ENCODE measurements at places on chromosomes 11 and 22.

DNA sequence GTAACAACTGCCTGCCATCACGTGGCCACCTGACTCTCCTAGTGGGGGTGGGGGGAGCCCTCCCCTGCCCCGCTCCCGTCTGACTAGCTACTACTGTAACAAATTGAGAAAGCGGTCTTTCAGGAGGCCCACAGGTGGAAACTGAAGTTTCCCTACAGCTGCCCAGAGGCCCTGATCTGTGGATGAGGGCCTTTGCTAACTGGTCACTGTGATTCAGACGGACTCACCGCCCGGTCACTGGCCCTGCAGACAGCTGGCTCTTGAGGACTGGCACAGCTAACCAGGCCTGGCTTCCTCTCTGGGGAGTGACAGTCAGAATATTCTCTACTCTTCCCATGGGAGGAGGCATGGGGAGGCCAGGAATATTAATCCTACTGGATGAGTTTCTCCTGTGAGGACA lies 116.8 kb downstream of the ARHGAP8 start:
- DNase-seq: no peak

DNA sequence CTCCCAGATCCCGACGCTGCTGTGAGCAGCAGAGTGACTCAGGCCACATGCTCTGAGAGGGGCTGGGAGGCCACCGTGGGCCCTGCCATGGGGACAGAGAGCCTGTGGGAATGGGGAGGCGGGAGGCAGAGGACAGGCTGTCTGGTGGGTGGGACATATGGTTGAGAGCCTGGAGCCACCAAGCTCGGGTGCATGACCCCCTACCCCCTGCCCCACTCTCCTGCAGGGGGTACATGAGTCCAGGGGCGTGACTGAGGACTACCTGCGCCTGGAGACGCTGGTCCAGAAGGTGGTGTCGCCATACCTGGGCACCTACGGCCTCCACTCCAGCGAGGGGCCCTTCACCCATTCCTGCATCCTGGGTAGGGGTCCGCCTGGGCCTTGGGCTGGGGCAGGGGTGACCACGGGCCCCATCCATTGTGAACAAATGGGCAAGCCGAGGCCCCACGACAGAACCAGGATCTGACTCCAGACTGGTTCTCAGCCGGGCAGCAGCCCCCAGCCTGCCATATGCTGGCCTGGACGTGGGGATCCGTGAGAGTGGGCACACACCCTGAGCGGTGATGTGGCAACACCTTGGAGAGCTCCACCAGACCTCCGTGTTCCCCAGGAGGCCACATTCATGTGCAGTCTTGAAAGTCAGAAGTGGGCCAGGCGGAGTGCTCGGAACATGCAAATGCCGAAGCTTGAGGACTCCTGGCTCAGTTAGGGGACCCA lies 17.4 kb upstream of the ARHGAP8 start:
- no peak for DNase-seq

GRCh38 chr11:86149792-86150191 lies 80.9 kb upstream of the PICALM start:
- DNase-seq: no peak

GRCh38 chr11:67371911-67372320 lies 1.5 kb downstream of the CLCF1 start:
- DNase-seq: no peak

DNA sequence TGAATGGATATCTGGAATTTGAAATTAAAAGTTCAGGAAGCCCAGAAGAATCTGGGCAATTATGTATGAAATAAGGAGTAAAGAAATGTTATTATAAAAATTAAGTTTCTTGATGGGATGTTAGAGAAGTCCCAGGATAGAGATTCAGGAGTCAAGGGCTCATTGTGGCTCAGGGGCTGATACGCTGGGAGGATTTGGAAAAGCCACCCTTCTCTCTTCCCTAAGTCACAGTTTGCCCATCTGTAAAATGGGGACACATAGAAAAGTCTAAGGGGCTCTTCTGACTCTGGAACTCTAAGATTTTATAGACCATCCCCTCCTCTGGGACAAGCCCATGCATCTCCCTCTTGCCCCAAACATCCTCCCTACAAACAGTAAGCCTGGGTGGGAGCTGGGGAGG lies 118.1 kb downstream of the TIMP3 start:
- DNase-seq: no peak

DNA sequence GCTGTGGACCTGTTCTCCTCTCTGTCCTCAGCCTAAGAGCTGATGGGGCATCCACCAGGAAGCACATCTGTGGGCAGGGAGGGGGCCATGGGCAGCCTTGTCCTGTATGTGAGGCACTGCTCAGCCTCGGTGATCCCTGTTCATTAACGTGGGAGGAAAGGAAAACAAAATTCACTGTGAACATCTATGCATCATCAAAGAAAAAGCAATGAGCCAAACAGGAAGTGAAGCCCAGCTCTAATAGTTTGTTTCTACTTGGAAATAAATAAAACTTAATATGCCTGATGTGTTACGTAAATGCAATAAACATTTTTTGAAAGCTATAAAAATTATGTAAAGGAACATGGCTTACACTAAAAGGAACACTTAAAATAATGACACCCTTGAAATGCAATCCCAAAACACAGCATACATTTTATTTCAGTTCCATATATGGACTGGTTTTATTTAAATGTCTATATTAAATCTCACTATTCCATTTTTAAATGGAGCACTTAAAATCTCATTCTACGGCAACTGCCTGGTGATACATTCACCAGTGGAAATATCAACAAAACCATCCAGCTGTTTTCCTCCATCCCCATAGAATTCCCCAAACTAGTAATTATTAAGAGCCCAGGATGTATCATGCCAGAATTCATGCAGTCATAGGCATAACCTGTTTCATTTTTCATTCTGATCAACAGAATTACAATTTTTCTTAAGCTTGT lies 78.3 kb downstream of the ZNF280B start:
- no peak for DNase-seq

DNA sequence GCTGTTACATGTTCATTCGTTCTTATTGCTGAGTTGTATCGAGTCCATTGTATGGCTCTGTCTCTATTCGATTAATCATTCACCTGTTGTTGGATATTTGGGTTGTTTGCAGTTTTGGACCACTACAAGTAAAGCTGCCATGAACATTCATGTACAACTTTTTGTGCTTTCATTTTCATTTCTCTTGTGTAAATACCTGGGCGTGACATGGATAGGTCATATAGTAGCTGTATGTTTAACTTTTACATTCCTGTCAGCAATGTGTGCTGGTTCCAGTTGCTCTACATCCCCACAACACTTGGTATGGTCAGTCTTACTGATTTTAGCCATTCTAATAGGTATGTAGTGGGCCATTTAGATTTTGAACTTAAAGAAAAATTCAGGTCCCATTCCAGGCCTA lies 194.2 kb upstream of the PLET1 start:
- no peak for DNase-seq

All from T-helper 22 cell (primary cell).